Lung microvascular endothelial cell (primary cell): ENCODE measurements at places on chromosomes 2 and 18.
A peak's percentile ranks its signal among the peaks of the same experiment; 100 is the strongest.

DNA sequence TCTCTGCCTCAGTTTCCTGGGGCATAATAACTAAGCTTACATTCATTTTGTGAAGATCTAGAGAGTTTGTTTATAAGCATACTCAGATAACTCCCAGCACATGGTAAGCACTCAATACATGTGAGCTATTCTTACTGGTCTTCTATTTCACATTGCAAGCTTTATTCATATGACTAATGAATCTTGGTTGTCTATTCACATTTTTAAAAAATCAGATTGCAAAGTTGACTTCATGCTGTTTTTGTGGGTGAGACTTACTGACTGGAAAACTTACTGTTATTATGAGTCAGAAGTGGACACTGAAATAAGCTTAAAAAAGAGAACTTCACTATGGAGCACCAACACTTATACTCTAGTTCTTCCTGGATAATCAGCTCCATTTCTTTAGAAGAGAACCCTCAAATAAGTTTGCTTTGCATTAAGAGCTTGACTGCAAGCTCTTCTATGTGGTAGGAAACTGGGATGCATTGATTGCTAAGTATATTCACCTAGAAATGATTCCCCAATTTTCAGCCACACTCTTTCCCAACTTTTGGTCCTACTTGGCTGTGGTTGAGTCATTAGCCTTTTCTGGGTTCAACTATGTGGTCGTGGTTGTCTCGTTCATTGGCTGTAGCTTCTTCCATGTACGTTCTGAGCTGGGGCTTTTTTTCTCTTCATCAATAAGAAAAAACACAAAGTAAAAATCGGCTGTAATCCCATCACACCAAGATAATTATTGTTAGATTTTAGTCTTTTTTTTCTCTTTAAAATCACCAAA, 29.5 kb upstream of the RBMS1 start:
- DNase-seq: no peak

DNA sequence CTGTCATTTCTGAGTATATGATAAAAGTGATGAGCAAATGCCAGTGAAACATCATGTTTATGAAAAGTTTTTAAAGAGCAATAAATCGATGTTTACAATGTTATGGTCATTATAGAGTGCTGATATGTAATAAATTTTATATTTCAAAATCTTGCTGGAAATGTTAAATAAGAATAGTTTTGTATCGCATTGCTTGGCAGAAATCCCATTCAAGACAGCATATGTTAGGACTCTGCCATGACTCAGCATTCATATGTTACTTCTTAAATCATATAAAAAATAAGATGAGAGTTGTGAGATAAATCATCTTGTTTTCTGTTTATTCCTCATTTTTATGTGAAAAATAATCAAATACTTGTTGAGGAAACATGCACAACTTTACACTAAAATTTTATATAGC, 949.9 kb upstream of the NRXN1 start:
- DNase-seq: no peak

- DNase-seq: no peak
These were observed 103.3 kb downstream of the RNF144A start for GRCh38 chr2:7020468-7020867.

GRCh38 chr18:58057291-58057965, 13.4 kb downstream of the NEDD4L start:
- no peak for DNase-seq

DNA sequence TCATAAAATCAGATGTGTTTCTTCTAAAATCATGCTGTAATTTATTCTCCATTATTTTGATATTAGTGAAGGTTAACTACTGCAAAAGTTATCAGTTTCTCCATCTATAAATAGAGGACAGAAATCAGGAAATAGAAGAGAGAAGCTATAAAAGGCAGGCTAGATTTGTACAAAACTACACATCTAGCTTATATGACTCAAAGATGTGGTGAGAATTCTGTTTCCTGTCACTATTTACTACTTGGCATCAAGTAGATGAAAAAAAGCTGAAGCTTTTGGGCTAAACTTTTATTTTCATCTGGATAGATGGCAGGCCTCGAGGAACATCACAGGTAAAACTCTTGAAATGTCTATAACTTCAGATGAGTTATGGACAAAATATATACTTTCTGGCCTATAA, 49.8 kb upstream of the NAB1 start:
- peak; percentile 37 for DNase-seq

GRCh38 chr2:15970701-15971100, 30.4 kb downstream of the MYCN start:
- DNase-seq: no peak

DNA sequence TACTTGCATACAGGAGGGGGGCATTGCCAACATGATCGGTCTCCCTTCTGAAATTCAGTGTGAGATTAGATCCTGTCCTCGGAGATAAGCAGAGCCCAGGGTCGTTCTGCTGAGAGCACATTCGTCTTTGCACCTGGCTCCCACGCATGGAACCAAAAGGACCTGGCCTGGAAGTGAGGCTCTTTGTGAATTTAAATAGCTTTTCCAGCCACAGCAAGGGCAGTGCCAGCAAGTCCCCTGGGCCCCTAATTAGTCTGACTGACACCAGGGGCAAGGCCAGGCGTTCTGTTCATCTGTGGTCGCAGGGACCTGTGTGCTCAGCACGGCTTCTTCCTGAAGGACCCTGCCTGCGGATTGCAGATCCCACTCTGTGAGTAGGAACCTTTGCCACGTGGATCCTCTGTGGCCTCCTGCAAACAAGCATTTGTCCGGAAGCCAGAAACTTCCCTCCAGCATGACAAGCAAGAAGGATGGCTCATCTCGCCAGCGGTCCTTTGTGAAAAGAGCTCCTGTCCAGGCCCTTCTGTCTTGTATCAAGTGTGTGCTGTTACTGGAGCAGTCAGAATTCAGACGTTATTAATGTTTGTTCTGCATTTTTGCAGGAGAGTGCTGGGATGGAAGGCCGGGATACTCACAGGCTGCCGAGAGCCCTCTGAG, 128.7 kb downstream of the TPO start:
- DNase-seq: no peak

GRCh38 chr18:75065251-75066000, 143.5 kb downstream of the PTGR3 start:
- no peak for DNase-seq

GRCh38 chr2:27681841-27682240, 18.2 kb downstream of the SLC4A1AP start:
- DNase-seq: peak; percentile 52

GRCh38 chr2:137802038-137802437, 162.2 kb upstream of the HNMT start:
- no peak for DNase-seq

DNA sequence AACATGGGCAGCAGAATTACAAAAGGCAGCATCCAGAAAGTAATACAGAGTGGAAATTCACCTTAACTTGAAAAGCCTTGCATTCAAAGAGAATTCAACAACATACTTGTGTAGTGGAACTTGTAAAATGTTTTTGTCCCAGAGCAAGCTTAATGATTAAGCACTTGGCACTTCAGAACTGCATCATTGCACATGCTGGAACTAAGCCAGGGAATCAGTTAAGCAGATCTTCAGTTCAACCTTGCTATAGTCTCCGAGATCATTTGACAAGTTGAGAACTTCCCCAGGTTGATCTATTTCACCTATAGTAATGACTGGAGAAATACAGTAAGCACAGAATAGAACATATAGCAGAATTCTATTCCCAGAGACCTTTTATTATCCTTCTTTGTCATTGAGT, 1337.2 kb upstream of the NXPH2 start:
- DNase-seq: no peak

GRCh38 chr2:233565685-233566140, 869 bp downstream of the USP40 start:
- no peak for DNase-seq

- DNase-seq: no peak
These were observed 239.4 kb upstream of the SPRED2 start for GRCh38 chr2:65671670-65672242.
